ENCODE measurements at places on chromosomes 6 and 20. TPM values are rescaled to one million over a fixed set of nuclear protein-coding genes. Genes with fewer than 3 reads are reported as not detected.

- no peak for DNase-seq
Measured at GRCh38 chr6:44355640-44356039, 13.2 kb downstream of the SPATS1 start.

DNA sequence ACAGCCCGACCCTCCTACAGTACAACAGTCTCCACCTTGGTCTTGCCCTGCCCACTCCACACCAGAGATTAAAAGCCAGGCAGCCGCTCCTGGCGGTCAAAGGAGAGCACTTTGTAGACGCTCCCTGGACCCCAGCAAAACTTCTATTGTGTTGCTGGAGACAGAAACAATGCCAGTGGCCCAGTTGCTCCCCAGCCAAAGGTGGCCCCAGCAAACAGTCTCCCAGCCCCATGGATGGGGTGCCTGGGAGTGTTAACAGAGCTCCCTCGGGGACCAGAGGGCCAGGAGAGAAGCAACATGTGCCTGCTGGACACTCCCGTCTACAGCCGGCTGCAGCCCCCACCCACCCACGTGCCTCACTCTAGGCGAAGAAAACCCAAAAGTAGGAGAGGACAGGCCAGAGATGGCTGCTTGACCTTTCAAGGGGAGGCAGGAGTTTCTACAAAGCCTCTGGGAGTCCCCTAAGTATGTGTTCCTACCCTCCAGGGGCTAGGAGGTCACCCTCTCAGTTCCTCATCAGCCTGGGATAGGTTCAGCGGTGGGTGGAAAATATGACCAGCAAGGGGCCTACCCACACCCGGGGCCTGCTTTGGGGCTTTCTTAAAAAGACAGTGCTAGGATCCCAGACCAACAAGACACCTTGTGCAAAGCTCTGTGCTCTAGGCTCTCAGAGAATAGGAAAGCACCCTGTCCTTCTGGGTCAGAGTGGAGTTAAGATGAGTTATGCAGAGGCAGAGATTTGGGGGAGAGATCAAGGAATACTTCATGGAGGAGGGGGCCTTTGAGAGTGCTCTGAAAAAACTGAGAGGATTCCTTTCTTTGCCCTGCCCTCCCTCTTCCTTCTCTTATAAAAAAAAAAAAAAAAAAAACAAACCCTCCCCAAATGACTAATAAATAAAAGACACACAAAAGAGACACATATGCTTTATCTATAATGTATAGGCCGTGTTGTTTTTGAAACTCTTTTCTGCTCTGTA is 19.0 kb upstream of the PREX1 start:
- DNase-seq: peak; percentile 54

GRCh38 chr6:133764008-133764753 is 124.7 kb upstream of the TCF21 start:
- DNase-seq: no peak

Gene ME1
- 2.0 TPM for total RNA-seq

GRCh38 chr20:48523191-48523995 is 304.4 kb downstream of the PREX1 start:
- DNase-seq: peak; percentile 95

DNA sequence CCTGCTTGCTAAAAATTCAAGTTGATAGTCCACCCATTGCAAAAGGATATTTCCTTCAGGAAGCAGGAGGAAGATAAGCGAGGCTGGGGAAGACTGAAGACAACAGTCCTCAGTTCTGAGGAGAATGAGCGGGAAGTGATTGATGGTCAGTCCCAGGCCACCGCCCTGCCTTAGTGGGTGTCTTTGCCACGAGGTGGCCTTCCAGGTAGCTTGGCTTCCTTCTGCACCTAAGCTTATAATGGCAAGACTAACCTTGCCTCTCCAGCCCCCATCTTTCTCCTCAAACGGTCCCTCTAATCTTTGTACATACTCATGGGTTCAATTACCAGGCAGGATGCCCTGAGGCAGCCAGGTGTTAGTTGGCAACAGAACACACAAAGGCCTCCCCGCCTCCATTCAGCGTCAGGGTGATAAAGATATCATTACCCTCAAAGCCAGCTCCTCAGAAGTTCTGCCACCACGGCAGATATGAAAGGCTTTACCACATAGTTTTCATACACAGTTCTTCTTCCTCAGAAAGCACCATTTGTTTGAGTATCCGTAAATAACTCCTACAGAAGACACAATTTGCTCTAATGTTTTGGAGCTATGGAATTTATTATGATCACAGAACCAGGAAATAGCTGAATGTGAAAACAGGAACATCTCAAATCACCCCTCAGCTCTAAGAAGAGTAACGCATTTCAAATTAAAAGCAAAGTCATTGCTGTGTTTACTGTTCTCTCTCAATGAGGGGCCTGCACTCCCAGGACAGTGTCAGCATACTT is 249.4 kb downstream of the ATXN1 start:
- no peak for DNase-seq

DNA sequence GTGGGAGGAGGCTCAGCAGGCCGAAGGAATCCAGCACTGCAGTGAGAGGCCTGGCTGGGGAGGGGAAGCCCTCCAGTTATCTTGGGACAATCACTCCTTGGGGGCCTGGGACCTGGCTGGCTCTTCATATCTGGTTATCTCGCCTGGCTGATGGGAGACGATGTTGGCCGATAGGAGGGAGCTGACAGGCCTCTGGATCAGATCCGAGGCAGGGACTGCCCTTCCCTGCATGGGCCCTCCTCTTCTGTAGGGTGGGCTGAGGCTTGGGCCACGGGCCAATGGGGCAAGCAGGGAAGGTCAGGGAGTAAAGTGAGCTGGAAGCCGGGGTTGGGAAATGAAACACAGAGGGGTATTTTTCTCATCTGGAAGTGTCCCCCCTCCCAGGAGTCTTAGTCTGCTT is 25.2 kb downstream of the MANBAL start:
- DNase-seq: no peak

DNA sequence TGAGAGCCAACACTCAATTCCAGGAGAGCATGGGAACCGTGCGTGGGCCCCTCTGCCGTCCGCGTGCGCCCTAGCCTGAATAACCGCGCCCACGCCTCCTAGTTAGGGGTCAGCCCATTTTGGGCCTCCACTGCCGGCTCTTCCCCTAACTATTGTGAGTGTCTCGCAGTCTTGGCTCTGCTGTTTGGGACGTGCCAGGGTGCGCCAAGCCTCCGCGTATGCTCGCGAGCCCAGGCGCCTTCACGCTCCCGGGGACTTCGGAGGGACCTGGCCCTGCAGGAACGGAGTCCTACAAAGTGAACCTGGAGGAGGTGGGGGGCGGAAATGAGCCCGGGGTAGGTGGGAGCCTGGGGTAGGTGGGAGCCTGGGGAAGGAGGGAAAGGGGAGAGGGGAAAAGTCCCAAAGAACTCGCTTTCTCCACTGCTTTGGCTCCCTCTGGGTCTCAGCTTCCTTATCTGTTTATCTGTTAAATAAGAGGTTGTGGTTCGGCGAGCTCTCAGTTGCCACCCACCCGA is 873 bp upstream of the GCM2 start:
- DNase-seq: peak; percentile 54

GRCh38 chr20:61682996-61683681 is 382.5 kb downstream of the TAF4 start:
- no peak for DNase-seq

- DNase-seq: peak; percentile 96
Measured at GRCh38 chr6:44265007-44265721, at the start of gene NFKBIE. NFKBIE (minus strand) TSS chr6:44265551; CDS start chr6:44265346, 205 bp downstream.

GRCh38 chr20:4418141-4418540 is 303.6 kb upstream of the PRND start:
- DNase-seq: no peak

Gene TREM2
- total RNA-seq: not detected

Gene MRAP2
- 0.75 TPM for total RNA-seq

Gene SIRPB1
- total RNA-seq: 0.62 TPM

- DNase-seq: no peak
Measured at GRCh38 chr6:124423621-124424020, 538.6 kb upstream of the RNF217 start.

Gene ULBP3
- total RNA-seq: 7.1 TPM

- DNase-seq: no peak
Measured at GRCh38 chr6:35247642-35248231, 11.8 kb upstream of the ZNF76 start.

GRCh38 chr6:39020136-39020535 is 28.4 kb upstream of the GLP1R start:
- DNase-seq: no peak

Measured in neural progenitor cell (in vitro differentiated cells).